A549 treated with RU486 at 1 μM for 4 hours (cell line): ENCODE measurements at places on chromosomes 13 and 19. TPM values are rescaled to one million over a fixed set of nuclear protein-coding genes. Genes with fewer than 3 reads are reported as not detected.

EPS8L1 gene
- 4.6 to 5.7 TPM (median 5.2 TPM) in 5 replicates for total RNA-seq

ZNF468 gene
- 0.39 to 0.86 TPM (median 0.61 TPM) in 5 replicates for total RNA-seq

RFPL4AL1 gene
- total RNA-seq: not detected in 5 replicates

DCLK1 gene
- 0.59 to 1.1 TPM (median 1.0 TPM) in 5 replicates for total RNA-seq

PABPC3 gene
- 0.07 to 0.22 TPM (median 0.14 TPM) in 5 replicates for total RNA-seq

GIPC3 gene
- total RNA-seq: 0.11 to 0.32 TPM (median 0.17 TPM) in 5 replicates

IL12RB1 gene
- not detected in 5 replicates for total RNA-seq

FARP1 gene
- 8.6 to 13.4 TPM (median 10.2 TPM) in 5 replicates for total RNA-seq

EFNB2 gene
- total RNA-seq: 2.2 to 3.2 TPM (median 2.8 TPM) in 5 replicates

PDE4A gene
- total RNA-seq: 4.2 to 5.2 TPM (median 4.2 TPM) in 5 replicates

TBXA2R gene
- 0.36 to 0.93 TPM (median 0.72 TPM) in 5 replicates for total RNA-seq

LGALS14 gene
- total RNA-seq: not detected in 5 replicates

SHISA7 gene
- total RNA-seq: 0.02 TPM in 1 of 5 replicates, not detected in the others

TEX29 gene
- total RNA-seq: 0.41 TPM in 1 of 5 replicates, not detected in the others

MAP4K1 gene
- 0.27 to 1.4 TPM (median 0.70 TPM) in 5 replicates for total RNA-seq

ICAM4 gene
- total RNA-seq: 0.10 to 0.12 TPM in 2 of 5 replicates, not detected in the others

CYP2A13 gene
- not detected in 5 replicates for total RNA-seq

ANKRD24 gene
- 0.12 to 0.39 TPM (median 0.17 TPM) in 5 replicates for total RNA-seq

LACC1 gene
- total RNA-seq: 1.1 to 3.4 TPM (median 2.9 TPM) in 5 replicates

GRIN2D gene
- total RNA-seq: 7.3 to 11.8 TPM (median 10.0 TPM) in 5 replicates

PCP2 gene
- total RNA-seq: 0.20 TPM in 1 of 5 replicates, not detected in the others

MBD3L2 gene
- total RNA-seq: not detected in 5 replicates

CDC34 gene
- 59.4 to 109 TPM (median 103 TPM) in 5 replicates for total RNA-seq

SLC17A7 gene
- total RNA-seq: 0.39 to 0.73 TPM (median 0.67 TPM) in 5 replicates

CAMSAP3 gene
- total RNA-seq: 2.8 to 5.5 TPM (median 4.3 TPM) in 5 replicates

PLA2G4C gene
- 9.6 to 16.9 TPM (median 11.3 TPM) in 5 replicates for total RNA-seq

ELSPBP1 gene
- total RNA-seq: not detected in 5 replicates

KCTD4 gene
- total RNA-seq: not detected in 5 replicates

ZNF584 gene
- 17.9 to 21.0 TPM (median 19.6 TPM) in 5 replicates for total RNA-seq

LCP1 gene
- total RNA-seq: 0.07 to 0.25 TPM (median 0.13 TPM) in 5 replicates

ZNF302 gene
- 9.6 to 18.7 TPM (median 15.2 TPM) in 5 replicates for total RNA-seq

ZNF787 gene
- total RNA-seq: 26.1 to 51.6 TPM (median 50.0 TPM) in 5 replicates

PCDH17 gene
- 0.13 TPM in 1 of 5 replicates, not detected in the others for total RNA-seq

YJEFN3 gene
- total RNA-seq: 1.8 to 3.8 TPM (median 3.4 TPM) in 5 replicates

FUT6 gene
- total RNA-seq: not detected in 5 replicates

CEACAM16 gene
- 0.14 to 0.30 TPM (median 0.15 TPM) in 3 of 5 replicates, not detected in the others for total RNA-seq

ERICH6B gene
- not detected in 5 replicates for total RNA-seq

CDX2 gene
- 0.64 to 1.4 TPM (median 0.78 TPM) in 5 replicates for total RNA-seq

ACP5 gene
- total RNA-seq: 0.27 to 0.43 TPM in 2 of 5 replicates, not detected in the others

SRRM5 gene
- 0.67 to 1.0 TPM (median 0.78 TPM) in 5 replicates for total RNA-seq

CACNG8 gene
- 0.69 to 1.5 TPM (median 1.3 TPM) in 5 replicates for total RNA-seq

LGALS7B gene
- 0.34 TPM in 1 of 5 replicates, not detected in the others for total RNA-seq

ZNF83 gene
- 0.06 to 0.15 TPM (median 0.15 TPM) in 3 of 5 replicates, not detected in the others for total RNA-seq

SPRED3 gene
- 1.9 to 4.0 TPM (median 3.4 TPM) in 5 replicates for total RNA-seq

FGF21 gene
- total RNA-seq: not detected in 5 replicates

KLK6 gene
- total RNA-seq: 0.17 to 1.4 TPM (median 0.23 TPM) in 5 replicates

PROZ gene
- not detected in 5 replicates for total RNA-seq

CACNA1A gene
- total RNA-seq: 0.07 to 0.37 TPM (median 0.25 TPM) in 4 of 5 replicates, not detected in the other
